ENCODE measurements at places on chromosomes 4 and X.
A peak's percentile ranks its signal among the peaks of the same experiment; 100 is the strongest.

- DNase-seq = no peak
Observed at GRCh38 chr4:102217775-102218355, 127.4 kb downstream of the SLC39A8 start.

DNA sequence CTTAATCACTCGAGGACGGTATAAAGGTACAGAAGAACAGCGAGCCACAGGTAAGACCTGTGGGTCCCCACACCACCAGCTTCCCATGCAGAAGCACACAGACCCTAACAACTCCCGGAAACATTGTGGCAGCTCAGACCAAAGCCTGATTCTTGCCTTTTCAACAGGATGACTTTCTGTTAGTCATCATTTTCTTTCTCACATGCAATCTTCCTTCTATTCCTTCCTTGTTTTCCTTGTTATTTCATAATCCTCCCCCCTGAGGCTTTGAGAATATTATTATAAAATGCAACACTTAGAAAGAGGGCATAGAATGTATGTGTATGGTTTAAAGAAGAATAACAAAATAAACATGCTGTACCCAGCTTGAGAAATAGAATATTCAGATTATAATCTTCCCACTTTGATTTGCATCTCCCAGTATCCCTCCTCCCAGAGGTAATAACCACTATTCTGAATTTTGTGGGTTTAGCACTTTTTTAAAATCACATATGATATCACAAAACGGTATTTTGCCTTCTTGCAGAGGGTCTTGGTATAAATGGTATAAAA, 100.9 kb downstream of the FHDC1 start:
- DNase-seq = no peak

DNA sequence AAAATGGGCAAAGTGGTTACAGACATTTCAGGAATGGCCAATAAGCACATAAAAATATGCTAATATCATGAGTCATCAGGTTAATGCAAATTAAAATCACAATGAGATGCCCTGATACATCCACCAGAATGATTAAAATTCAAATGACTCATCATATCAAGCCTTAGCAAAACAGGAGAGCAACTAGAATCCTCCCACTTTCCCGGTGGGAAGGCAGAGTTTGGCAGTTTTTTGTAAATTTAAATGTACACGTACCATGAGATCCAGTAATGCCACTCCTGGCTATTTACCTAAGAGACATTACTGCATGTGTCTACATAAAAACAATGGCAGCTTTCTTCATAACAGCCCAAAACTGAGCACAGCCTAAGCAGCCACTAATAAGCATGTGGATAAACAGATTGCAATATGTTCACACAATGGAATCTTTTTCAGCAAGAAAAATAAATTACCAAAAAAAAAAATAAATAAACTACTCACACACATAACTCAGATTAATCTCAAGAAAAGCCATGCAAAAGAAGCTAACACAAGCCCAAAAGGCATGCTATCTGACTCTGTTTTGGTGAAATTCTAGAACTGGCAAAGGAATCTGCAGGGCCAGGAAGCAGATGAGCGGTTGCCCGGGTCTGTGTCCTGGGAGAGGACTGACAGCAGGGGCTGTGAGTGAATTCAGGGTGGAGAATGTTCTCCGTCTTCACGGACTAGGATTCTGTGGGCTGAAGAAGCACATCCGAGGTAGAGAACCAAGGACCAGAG, 48.8 kb downstream of the AFAP1 start:
- DNase-seq = no peak

DNA sequence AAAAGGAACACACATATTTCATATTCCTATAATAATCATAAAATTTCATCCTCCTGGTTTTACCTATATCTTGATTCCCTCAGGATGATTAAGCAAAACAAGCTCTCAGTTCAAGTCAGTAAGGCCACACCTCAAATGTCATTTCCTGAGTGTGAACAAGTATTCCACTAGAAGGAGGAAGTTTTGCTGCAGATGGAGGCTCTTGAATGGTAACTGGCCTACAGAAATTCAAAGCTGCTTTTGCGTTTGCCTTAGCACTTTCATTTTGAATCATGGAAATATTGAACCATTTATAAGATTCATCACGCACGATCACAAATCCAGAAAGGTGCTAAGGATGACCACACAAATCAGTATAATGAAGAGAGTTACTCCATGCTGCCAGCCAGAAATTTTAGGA, 254.4 kb upstream of the CXXC4 start:
- DNase-seq = no peak

GRCh38 chrX:7872042-7872441, 29.1 kb downstream of the VCX start:
- DNase-seq = no peak

- DNase-seq = peak; percentile 49
Observed at GRCh38 chr4:40924096-40924792, 174.5 kb downstream of the NSUN7 start.

DNA sequence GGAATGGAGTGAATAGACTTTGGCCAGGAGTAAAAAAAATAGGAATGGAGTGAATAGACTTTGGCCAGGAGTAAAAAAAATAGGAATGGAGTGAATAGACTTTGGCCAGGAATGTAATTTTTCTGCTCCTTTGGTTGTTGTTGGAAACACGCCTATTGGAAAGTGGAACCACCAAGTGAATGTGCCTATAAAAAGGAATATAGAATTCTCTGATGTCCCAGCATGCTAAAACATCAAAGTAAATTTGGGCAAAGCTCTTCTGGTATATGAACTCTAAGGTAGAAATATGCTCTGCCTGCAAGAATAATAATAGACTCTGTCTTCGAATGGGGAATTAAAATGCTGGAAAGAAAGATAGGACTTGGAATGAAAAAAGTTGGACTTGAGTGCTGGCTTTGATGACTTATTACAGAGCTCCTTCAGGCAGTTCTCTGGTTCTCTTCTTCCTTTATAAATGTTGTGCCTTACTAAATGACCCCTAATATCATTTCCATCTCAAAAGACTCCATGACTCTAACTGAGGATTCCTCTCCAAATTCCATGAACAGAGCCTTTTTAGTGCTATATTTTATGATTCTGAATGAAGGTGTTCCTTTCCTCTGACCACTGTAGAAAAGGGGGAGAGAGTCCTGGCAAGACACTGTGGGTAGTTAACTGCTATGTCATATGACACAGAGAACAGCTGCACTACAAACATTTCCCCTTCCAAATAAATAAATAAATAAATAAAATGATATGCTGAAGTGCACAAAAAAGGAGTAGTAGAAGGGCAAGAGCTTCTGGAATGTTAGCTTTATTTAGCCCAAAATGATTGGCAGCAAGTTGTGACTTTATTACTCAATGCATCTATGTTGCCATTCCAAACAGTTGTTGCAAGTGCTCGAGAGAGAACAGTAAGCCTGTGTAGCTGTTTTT, 13.5 kb upstream of the GBA3 start:
- DNase-seq = no peak

- DNase-seq = no peak
Observed at GRCh38 chrX:125533352-125533751, 213.7 kb downstream of the TEX13C start.

- no peak for DNase-seq
Observed at GRCh38 chr4:2305766-2306501, 44.0 kb upstream of the MXD4 start.

- DNase-seq = no peak
Observed at GRCh38 chrX:131783555-131784308, 239.4 kb upstream of the STK26 start.

DNA sequence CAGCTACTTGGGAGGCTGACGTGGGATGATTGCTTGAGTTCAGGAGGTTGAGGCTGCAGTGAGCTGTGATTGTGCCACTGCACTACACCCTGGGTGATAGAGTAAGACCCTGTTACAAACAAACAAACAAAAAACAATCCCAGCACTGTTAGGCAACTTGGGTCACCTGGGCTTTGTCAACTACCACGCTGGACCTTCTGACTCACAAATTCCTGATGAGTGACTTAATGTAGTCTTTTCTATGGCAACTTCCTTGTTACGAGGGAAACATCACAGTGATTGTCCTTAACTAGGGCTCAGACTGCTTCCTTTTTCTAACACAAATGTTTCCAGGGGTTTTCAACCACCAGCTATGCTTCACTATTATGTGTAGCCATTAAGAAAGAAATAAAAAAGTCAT, 128.8 kb upstream of the GPC4 start:
- DNase-seq = peak; percentile 25

GRCh38 chrX:78624426-78624825, 34.7 kb downstream of the RTL3 start:
- no peak for DNase-seq
